ENCODE measurements at places on chromosomes 7 and 10. TPM values are rescaled to one million over a fixed set of nuclear protein-coding genes. Genes with fewer than 3 reads are reported as not detected.

- DNase-seq = no peak
Observed at GRCh38 chr7:131021460-131021859, 287.5 kb upstream of the KLF14 start.

GRCh38 chr10:96133135-96133534 lies 3.0 kb downstream of the ZNF518A start:
- DNase-seq = no peak

DNA sequence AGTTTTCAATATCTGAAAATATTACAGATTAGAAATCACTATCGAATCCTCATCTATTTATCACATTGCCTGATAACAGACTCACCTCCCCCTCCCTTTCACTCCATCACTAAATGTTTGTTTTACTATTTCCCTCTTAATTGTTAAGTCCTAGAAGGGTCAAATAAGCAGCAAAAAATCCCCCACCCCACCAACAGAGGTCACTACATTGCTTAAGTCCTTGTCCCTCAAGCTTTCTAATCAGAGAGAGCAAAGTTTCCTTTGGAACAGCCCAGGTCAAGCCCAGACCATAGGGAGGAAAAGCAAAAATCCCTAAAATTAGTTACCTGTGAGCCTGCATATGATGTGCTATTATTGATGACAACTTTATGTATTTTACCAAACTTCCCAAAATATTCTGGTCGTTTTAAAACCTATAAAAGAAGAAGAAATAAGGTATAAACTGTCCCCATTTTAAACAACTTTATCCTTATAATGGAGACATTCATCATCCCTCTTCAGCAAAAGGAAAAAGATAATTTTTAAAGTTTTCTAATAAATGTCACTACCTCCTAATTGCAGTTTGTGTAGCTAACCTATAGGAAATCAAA lies 95.0 kb downstream of the CNOT4 start:
- peak; percentile 26 for DNase-seq

DNA sequence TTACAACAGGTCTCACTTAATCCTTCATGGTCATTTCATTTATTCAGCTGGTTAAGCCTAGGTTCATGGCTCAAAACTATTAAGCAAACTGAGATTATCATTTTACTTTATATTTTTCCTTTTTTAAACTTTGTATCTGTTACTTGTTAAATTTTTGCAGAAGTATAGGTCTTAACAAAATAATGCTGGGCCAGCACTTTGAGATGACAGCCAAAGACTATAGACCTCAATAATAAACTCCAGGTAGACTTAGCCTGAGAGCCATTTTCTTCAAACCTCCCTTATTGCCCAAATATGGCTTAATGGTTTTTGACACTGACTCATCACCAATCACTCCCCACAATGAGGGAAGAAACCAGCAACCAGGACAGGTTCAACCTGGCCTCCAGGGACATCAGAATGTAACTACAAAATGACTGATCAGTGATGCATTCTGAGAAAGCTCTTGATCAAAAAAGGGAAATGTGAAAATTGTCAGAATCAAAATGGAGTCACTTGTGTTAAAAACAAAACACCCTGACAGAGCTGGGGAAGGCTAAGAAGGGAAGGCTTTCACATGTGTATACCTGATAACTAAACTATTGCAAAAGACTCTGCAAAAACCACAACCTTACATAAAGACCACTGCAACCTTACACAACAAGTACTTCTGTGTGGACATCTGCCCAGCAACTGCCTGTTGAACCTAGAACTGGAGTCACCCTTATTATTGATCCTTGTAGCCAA lies 2.1 kb upstream of the CCDC126 start:
- DNase-seq = no peak

DNA sequence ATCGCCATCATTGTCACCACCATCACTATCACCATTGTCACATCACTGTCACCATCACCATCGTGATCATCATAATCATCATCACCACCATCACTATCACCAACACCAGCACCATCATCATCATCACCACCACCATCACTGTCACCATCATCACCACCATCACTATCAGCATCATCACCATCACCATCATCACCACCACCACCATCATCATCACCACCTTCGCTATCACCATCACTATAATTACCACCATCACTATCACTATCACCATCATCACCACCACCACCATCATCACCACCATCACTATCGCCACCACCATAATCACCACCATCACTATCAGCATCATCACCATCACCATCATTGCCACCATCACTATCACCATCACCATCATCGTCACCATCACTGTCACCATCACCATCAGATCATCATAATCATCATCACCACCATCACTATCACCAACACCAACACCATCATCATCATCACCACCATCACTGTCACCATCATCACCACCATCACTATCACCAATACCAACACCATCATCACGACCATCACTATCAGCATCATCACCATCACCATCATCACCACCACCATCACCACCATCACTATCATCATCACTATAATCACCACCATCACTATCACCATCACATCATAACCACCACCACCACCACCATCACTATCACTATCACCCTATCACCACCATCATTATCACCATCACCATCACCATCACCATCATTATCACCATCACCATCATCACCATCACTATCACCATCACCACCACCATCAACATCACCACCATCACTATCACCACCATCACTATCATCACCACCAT lies 6.0 kb upstream of the GNA12 start:
- no peak for DNase-seq

- no peak for DNase-seq
Observed at GRCh38 chr7:4642468-4643203, 39.5 kb upstream of the FOXK1 start.

DNA sequence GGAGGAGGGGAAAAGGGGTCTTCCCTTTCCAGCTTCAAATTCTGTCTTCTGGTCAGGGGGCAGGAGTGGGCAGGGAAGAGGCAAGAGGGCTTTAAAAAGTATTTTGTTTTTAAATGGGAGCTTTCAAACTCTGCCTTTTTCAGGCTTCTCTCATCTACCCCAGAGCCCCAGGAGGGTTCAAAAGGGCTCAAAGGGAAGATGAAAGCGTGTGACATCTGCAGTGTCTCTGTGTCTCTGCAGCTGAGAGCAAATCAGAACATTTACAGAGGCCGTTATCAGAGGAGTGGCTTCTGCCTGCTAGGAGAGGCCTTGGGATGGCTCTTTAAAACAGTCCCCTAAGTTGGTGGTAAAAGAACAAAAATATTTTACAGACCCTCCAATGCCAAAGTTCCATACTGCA lies 30.3 kb downstream of the TRIM8 start:
- DNase-seq = no peak

Gene GNAT3
- not detected for total RNA-seq

Gene DGKB
- 0.49 TPM for total RNA-seq
